ENCODE measurements at places on chromosomes 12 and 14.

DNA sequence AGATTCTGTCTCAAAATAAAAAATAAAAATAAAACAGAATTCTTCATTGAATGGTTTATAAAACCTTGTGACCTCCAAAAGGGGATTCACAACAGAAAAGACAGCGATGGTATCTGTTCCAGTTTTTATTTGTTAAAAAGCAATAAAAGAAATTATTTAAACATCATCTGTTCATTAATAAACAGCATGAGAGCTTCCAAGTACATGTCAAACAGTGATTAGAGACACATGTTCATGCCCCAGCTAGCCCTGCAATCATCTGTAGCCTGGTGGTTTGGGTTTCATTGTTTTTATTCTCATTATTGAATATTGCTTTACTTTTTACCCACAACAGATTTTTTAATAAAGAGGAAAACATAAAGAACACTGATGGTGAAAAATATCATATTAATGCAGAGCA, 173.3 kb downstream of the ANO2 start:
- DNase-seq, result no peak

- no peak for DNase-seq
Measured at GRCh38 chr12:19227880-19228210, 98.3 kb downstream of the PLEKHA5 start.

GRCh38 chr14:94769391-94770250, at the start of gene GSC:
Gene GSC (minus strand): TSS chr14:94770113. CDS start chr14:94770015, 98 bp downstream.
- peak; percentile 15 for DNase-seq

GRCh38 chr12:66612090-66612775, 66.6 kb downstream of the GRIP1 start:
- no peak for DNase-seq

DNA sequence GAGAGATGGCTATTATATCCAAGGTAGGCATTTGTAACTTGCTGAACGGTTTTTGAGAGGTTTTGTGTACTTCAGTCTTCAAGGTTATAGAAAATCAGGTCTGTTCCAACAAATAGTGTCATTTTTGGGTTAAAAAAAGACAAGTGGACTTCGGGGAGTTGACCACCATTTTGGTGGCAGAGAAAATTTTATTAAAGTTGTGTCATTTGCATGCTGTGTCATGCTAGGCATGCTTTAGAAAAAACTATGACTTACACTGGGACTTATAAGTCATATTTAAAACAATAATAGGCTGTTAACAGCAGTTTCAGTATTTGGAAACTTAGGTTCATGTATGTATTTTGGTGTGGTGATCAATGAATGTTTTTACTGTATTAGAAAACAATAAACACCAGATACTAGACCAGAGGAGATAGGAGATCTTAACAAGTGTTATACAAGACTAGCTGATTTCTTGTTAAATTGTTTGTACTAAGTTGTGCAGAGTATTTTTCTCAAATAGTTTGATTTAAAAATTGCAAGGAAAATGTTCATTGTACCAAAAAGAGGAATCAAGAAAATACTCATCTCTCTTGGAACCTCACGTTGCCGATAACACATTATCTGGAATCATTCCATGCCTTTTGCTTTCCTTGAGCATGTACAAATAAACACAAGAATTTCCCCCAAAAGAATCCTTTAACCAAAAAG, 1.4 kb downstream of the RAN start:
- DNase-seq, result no peak

- DNase-seq, result no peak
Measured at GRCh38 chr12:100503228-100503628, 29.6 kb downstream of the NR1H4 start.

- DNase-seq, result peak; percentile 54
Measured at GRCh38 chr14:24430143-24430681, 458 bp downstream of the KHNYN start.
